ENCODE measurements at places on chromosomes 11 and 22. TPM values are rescaled to one million over a fixed set of nuclear protein-coding genes. Genes with fewer than 3 reads are reported as not detected.

DNA sequence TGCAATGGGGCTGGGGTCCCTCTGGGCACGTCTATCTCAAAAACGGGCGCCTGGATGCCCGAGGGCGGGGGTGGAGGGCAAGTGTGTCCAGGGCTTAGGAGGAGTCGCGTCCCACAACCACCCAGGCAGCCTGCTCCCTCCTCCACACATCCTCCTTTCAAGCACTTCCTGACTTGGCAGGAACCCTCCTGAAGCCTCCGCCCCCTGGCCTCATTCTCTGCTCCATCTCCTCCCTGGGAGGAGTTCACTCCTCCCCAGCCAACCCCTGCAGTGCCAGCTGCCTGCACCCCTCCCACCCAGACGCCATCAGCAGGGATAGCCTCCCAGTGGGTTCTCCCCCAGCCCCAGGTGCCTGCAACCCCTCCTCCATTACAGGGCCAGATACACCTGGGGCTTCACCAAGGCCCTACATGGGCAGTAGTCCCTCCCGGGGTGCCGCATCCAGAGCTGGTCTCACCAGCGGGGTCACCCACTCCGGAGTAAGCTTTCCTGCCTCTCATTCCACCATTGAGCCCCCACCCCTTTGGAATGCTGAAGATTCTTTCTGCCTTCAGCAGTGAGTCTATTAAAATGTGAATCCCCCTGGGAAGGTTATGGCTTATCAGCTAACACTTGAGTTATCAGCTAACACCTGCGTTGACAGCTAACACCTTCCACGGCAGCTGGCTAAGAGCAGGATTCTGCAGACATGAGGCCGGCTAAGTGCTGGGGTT lies 24.4 kb downstream of the RTN4R start:
- DNase-seq = peak; percentile 87

GRCh38 chr22:21073023-21073422 lies 27.3 kb downstream of the LRRC74B start:
- no peak for DNase-seq

- DNase-seq = no peak
These were observed 305.9 kb downstream of the BRD1 start for GRCh38 chr22:49521787-49522224.

- no peak for DNase-seq
These were observed 66.9 kb downstream of the LRRC4C start for GRCh38 chr11:41392596-41392995.

DNA sequence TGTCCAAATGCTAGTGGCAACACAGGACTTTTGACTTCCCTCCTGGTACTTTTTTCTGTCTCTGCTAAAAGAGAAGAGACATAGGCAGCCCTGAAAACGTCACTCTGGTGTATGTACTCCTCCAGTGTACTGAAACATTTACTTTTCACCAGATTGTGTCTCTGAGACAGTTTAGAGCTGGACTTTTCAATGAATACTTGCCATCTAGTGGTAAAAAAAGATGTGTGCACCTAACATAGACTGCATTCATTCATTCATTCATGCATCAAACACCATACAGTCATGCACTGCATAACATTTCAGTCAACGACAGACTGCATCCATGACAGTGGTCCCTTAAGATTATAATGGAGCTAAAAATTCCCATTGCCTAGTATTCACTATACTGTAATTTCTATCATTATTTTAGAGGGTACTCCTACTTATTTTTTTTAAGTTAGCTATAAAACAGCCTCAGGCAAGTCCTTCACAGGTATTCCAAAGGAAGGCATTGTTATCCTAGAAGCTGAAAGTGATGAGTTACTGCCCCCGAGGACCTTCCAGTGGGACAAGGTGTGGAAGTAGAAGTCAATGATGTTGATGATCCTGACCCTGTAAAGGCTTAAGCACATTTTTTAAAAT lies 186.2 kb downstream of the SPON1 start:
- DNase-seq = peak; percentile 60

GRCh38 chr22:43404673-43405385 lies 7.0 kb upstream of the MPPED1 start:
- no peak for DNase-seq

GRCh38 chr11:102464859-102465500 lies 12.4 kb upstream of the TMEM123 start:
- no peak for DNase-seq

- no peak for DNase-seq
These were observed 2.5 kb downstream of the TXN2 start for GRCh38 chr22:36478966-36479365.

DNA sequence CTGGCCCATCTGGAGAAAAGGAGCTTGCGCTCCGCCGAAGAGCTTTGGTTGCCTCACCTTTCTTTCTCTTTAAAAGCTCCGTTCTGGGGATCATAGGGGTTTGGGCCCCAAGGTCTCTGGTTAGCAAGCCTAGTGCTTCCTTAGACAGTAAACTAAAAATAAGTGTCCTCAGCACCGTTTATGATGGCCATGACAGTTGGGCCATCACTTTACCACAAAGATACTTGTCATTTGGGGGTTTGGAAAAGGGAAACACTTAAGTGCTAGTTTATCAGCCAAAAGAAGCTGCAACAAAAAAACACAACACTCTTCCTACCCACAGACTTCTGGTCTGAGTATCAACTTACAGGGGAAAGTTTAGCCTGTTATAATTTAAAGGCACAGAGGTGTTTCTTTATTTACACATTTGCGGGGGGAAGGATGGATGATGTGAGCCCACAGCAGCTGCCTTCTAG lies 88.4 kb upstream of the CD44 start:
- DNase-seq = no peak

DNA sequence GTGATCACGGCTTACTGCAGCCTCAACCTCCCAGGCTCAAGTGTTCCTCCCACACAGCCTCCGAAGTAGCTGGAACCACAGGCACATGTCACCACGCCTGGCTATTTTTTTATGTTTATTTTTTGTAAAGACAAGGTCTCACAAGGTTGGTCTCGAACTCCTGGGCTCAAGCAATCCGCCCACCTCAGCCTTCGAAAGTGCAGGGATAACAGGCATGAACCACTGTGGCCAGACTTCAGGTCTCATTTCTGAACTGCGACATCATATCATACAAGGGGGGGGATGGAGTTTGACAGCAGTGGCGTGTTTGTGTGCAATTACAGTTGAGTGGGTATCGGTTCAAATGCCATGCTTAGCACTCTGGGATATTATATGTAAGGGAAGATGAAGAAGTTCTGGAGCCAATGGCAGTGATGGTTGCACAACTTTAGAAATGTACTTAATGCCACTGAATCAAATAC lies 6.9 kb downstream of the NAALADL1 start:
- no peak for DNase-seq

DNA sequence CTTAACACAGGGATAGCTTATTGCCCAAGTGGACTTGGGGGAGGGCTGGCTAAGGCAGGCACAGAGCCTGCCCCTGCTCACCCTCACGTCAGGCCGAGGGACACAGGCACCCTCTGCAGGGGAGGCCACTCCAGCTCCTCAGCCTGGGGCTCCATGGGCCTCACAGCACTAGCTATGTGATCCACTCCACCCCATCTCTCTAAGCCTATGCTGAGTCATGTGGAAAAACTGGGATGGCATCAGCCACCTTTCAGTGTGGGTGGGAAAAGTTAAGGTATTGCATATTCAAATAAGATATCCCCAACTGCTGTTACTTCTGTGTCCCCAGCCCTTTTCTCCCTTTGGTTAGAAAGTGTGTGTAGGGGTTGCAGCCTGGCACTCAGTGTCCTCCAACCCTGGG lies 22.3 kb downstream of the RANGAP1 start:
- no peak for DNase-seq

GRCh38 chr22:31347251-31348008 lies 1.3 kb upstream of the PATZ1 start:
- peak; percentile 71 for DNase-seq

DNA sequence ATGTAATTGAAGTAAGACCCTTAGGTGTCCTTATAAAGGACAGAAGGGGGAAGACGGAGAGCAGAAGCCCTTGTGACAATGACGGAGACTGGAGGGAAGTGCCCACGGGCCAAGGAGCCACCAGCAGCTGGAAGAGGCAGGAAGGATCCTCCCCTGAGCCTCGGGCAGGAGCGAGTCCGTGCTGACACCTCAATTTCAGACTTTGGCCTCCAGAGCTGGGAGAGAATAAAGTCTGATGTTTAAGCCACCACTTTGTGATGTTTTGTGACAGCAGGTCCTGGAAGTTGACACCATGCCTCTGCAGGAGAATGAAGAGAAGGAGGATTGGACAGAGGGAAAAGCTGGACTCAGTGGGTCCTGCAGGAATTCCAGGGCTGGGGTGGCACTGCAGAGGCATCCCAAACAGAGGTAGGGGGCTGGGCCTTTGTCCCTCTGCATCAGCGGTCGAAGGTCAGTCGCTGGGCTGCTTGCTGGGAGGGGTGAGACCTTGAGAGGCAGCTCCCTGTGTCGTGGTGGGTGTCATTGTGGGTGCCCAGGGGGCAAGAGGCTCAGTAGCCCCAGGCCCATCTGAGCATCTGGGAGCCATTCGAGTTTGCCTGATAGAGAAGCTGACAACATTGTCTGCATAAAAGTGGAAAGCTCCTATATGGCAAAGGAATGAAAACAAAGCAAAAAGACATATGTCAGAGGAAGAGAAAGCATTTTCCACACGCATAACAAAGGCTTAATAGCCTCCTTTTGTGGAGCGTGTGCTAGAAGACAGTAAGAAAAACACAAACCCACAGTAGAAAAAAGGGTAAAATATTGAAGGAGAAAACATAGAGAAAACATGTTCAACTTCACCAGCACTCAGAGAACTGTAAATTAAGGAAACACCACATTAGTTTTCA lies 68.8 kb downstream of the RTL6 start:
- no peak for DNase-seq

- no peak for DNase-seq
These were observed 1.1 kb downstream of the RRM1 start for GRCh38 chr11:4095509-4096230.

DNA sequence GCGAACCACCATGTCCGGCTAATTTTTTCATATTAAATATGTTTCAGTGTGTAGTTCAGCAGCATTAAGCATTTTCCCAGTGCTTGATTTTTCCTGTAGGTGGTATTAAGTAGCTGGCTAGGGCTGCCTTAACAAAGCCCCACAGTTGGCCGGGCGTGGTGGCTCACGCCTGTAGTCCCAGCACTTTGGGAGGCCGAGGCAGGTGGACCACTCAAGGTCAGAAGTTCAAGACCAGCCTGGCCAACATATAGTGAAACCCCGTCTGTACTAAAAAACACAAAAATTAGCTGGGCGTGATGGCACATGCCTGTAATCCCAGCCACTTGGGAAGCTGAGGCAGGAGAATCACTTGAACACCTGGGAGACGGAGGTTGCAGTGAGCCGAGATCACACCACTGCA lies 33.5 kb upstream of the TOLLIP start:
- no peak for DNase-seq

DNA sequence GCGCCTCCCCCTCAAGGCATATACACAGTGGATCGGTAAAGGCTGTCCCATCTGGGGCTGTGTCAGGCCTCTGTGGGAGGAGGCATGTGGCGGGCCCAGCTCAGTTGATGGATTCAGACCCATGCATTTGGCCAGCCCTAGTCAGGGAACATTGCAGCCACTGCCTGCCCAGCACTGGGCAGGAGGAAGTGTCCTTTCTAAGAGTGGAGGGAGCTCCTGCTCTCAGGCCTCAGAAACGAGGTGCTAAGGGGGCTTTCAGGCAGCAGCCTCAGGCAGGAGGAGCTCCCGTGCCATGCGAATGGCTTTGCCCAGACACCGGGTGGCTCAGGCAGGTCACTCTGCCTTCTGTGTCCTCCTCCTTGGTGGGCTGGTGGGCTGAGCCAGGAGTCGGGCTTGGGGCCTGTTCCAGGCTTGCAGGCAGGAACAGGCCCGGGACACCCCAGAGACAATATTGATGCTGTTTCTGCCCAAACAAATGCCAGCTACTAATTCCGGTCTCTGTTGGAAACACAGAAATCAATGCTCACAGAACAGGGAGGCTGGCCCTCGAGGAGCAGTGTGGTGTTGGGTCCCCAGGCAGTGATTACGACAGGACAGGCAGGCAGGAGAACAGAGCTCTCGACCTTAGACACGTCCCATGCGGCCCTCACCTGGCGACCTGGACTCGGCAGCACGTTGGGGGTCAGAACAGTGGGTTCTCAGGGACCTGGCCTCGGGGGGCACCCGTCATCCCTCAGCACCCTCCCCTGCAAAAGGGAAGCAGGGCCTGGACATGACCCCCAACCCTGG lies 42.3 kb upstream of the CCDC188 start:
- no peak for DNase-seq

DNA sequence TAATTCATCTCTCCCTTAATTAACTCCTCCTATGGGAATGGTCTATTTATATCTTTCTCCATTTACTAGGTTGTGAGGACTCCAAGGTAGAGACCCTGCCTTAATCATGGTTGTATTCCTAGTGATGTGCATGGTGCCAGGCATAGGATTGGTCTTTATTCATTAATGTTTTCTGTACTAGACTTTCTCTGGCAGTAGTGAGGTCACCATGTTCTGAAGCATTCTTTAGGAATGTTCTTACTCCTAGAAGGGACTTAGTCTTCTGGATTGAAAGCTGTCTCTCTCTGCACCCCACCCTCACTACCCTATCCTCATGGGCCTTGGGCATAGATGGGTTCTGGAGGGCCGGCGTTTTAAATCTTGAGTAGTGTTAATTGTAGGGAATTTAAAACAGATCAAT lies 10.6 kb upstream of the INSC start:
- no peak for DNase-seq

- no peak for DNase-seq
These were observed 6.0 kb upstream of the F2 start for GRCh38 chr11:46712874-46713576.

DNA sequence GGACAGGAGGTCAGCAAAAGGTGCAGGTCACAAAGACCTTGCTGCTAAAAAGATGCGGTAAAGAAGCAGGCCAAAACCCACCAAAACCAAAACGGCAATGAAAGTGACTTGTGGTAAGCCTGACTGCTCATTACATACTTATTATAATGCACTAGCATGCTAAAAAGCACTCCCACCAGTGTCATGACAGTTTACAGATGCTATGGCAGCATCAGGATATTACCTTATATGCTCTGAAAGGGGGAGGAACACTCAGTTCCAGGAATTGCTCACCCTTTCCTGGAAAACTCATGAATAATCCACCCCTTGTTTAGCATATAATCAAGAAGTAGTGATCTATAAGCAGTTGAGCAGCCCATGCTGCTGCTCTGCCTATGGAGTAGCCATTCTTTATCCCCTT lies 45.2 kb upstream of the SLC5A12 start:
- DNase-seq = no peak

GRCh38 chr11:47003180-47003877 lies 66.8 kb downstream of the CSTPP1 start:
- DNase-seq = no peak

- no peak for DNase-seq
These were observed 79.1 kb upstream of the ALX4 start for GRCh38 chr11:44388828-44389657.

Gene SMCO4
- 11.3 TPM for total RNA-seq

Gene PRR5L
- 12.9 TPM for total RNA-seq

Gene CRYAB
- 6.0 TPM for total RNA-seq

Gene SCGB2A2
- total RNA-seq = not detected

Gene SMTN
- total RNA-seq = 17.1 TPM

Gene CARD18
- total RNA-seq = not detected

Data from cerebellum (tissue), 4 donors.